KBM-7 (cell line): ENCODE measurements at places on chromosomes 6 and 20.

DNA sequence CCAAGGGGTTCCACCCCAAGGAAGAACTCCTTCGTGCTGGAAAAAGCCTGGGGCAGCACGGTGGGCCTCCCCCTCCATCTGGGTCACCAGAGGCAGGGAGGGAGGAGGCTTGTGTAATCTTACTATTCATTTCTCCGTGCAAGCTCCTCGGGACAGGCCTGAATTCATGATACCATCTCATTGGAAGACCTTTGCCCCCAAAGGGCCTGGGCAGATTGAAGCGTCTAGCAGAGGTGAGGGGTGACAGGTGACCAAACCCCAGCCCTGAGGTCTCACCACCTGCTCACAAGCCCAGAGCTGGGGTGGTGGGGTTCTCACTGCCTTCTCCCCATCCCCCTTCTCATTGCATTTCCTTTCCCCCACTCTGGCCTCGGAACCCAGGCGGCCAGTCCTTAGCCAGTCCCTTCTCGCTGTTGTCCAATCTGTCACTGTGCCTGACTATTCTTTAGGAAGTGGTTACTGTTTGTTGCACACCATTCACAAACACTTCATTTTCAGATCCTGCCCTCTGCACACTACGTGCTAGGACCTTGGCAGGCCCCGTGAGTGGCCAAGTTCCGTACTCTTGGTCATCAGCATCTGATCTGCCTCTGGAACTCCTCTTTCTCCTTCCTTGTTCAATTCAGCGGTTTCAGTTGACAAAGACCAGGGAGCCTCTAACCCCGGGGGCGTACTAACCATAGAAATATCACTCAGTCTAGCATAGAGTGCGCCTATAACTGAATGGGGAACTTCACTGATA, 137.1 kb downstream of the LY86 start:
- peak; percentile 81 for DNase-seq

- DNase-seq = no peak
Observed at GRCh38 chr6:167529444-167530335, 204.8 kb downstream of the TTLL2 start.

DNA sequence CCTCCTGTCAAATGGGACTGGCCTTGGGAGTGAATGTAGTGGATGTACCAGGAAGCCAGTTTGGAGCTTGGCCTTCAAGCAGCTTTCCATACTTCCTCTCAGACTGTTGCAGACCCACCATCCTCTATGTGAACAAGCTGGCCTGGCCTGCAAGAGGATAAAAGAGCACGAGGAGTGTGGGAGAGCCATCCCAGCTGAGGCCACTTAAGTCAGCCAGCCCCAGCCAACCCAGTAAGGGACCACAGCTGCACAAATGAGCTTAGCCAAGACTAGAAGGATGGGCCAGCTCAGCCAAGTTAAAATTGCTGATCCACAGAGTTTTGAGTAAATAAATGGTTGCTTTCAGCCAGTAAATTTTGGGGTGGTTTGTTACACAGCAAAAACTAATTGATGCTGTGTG, 156.9 kb upstream of the SOX4 start:
- DNase-seq = no peak

DNA sequence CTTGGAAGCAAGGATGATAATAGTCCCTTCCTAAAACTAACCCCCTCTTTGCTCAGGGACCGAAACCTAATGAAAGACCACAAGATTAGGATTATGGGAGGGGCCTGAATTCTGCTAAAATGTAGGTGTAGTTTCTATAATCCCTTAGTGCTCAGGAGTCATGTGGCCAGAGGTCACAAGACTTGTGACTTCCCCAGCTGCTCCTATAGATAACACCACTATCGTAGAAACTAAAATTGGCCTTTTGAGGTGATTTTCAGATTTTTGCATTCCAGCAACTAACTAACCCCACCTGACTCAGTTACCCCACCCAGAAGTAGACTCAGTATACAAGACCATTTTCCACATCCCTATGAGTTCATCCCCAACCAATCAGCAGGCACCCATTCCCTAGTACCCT, 42.1 kb downstream of the MDN1 start:
- no peak for DNase-seq

DNA sequence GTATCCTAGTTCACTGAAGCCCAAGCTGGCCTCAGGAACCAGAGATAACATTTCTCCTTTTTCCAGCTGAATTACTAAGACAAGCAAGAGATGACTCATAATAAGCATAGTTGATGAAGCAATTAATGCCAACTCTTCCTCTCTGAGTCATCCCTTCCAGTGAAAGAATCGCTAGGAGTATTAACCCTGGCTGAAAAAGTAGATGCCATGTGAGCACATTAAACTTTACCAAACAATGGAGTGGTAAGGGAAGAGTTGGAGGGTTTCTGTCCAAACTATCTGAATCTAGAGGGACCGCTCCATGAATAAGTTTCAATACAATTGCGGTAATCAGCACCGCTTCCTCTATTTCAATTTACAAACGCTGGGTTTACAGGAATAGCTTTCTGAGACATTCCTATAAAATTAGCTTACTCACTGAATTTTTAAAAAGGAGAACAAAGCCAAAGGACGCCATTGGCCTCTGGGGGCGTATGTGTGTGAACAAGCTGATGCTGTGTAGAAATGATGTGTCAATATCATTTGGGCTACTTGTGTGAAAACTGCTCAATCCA, 48.3 kb downstream of the ATXN1 start:
- DNase-seq = peak; percentile 79

GRCh38 chr6:156919814-156920369, 142.7 kb downstream of the ARID1B start:
- no peak for DNase-seq

DNA sequence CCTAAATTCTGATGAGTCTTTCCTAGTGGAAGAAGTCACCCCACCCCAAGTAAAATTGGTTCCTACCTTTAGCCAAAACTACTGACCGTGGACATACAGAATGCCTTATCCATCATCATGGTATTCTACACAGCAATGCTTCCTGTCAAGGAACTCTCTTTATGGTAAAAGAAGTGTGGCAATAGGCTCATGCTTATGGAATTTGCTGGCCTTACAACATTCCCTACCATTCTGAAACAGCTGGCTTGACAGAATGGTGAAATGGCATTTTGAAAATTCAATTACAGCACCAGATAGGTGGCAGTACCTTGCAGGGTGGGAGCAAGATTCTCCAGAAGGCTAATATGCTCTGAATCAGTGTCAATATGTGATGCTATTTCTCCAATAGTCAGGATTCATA, 41.8 kb upstream of the BACH2 start:
- DNase-seq = no peak

GRCh38 chr6:51167468-51167867, 348.8 kb downstream of the TFAP2B start:
- DNase-seq = no peak

- peak; percentile 61 for DNase-seq
Observed at GRCh38 chr6:43838276-43839036, 68.4 kb downstream of the VEGFA start.

- DNase-seq = peak; percentile 69
Observed at GRCh38 chr6:121849477-121849876, 414.0 kb downstream of the GJA1 start.

DNA sequence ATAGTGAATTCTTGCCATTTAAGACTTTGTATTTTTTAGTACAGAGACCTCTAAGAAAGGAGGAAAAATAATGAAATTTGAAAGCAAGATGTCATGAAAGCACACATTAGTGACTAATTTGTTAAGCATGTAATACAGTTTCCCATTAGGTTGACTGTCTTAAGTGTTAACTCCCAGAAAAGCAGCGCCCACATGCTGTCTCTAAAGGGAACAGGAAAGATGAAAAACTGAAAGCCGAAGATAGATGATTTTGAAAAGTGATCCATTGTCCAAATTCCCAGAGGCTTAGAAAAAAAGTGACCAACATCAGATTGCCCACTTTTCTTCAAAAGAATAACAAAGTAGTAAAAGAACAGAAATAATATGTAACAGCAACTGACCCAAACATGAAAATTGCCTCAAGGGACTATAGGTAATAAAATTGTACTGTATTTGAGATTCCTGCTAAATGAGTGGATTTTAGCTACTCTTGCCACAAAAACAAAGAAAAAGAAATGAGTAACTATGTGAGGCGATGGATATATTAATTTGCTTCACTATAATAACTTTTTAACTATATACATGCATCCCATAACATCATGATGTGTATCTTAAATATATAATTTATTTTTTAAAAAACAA, 83.2 kb upstream of the OGFRL1 start:
- DNase-seq = no peak

DNA sequence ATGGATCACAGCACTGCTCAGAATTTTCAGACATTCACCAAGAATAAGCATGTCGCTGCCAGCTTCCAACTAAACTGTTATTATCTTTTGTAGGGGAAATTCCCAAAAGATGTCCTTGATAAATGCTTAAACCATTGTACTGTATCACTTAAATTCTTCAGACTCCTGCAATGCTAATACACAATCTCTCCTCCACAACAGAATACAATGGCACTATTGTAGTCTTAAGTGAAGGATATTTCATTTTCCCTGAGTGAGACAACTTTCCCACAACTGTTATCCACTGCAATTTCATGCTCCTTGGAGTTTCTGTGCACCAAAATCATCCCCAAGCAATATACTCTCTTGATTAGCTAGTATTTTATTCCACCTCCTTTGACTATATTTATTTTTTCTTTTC, 189.7 kb downstream of the COL9A1 start:
- DNase-seq = no peak

GRCh38 chr6:138440758-138441357, 36.8 kb downstream of the HEBP2 start:
- peak; percentile 59 for DNase-seq

DNA sequence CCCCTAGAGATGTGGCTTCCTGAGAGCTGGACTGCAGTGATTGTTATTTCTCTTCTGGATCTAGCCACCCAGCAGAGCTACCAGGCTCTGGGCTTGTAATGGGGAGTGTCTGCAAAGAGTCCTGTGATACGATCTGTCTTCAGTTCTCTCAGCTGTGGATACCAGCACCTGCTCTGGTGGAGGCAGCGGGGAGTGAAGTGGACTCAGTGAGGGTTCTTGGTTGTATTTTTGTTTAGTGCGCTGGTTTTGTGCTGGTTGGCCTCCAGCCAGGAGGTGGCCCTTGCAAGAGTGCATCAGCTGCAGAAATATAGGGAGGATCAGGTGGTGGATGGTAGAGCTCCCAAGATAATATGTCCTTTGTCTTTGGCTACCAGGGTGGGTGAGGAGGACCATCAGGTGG, 33.7 kb downstream of the PAX1 start:
- DNase-seq = no peak

DNA sequence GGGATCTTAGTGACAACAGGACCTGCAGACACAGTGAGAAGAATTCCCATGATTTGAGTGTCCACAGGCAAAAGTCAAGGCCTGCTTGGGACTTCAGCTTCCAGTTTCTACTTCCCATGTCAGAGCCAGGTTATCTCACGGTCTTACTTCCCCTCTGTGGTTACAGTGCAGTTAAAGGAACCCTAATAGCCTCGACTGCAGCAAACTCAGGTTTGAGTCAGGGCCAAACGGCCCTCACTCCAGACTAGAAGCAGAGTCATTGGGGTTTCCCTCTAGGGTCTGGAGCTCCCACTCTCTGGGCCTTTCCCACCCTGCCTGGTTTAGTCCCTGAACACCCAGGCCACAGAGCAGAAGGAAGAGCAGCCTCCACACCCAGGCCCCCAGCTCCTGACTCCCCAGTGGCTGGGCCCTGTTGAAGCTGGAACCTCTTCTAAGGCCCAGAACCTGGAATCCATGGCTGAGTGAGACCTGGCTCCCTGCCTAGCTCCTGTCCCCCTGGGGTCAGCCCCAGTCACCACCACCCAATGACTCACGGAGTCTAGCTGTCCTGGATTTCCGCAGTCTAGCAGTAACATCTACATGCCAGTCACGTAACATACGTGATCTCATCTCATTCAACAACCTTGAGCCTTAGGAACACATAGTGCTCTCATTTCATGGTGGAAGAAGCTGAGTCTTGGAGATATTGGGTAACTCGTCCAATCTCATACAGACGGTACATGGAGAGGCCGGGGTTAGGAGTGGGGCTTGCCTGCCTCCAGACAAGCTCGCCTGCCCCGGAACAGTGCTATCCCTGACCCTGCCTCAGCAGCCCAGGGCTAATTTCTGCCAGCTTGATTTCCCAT, 9.2 kb upstream of the GHRH start:
- DNase-seq = peak; percentile 89

GRCh38 chr20:47262365-47263013, 94.0 kb downstream of the ZMYND8 start:
- no peak for DNase-seq

DNA sequence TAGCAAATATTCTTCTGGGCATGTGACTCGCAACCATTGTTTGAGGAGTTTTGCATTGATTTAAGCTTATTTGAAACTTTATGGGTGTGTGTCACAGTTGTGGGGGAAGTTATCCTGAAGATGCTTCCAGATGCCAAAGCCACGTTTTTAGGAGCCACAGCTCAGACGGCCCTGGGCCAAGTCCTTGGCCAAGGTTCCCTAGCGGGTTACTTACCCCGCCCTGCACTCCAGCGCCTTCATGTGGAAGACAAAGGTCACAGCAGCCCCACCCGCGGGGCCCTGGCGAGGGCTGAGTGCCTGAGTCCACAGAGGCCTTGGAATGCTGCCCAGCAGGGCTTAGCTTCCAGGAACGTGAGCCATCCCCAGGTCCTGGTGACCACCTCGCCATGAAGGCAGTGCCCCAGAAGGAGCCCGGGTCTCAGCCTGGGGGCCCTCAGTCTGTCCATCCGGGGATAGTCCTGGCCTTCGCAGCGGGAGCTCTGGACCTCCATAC, 308.3 kb downstream of the CDH4 start:
- DNase-seq = no peak

DNA sequence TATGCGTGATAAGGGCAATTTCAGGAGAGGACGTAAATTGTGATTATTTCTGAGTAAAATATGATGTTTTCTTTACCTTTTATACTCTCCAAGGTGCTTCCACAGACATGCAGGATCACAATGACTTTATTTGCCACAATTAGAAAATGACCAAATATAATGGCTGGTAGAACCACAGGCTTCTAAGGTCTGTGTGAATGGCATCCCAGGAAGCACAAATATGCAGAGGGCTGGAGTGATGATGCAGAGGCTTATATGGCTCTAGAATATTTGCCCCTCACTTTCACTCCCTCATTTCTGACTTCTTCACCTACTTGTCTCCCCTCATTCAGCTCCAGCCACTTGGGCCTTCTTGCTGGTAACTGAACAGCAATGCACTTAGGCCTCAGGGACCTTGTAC, 502.1 kb upstream of the MAP3K7 start:
- no peak for DNase-seq

- no peak for DNase-seq
Observed at GRCh38 chr6:95423331-95423730, 154.0 kb upstream of the MANEA start.
